ENCODE measurements at places on chromosomes 5 and 9.

DNA sequence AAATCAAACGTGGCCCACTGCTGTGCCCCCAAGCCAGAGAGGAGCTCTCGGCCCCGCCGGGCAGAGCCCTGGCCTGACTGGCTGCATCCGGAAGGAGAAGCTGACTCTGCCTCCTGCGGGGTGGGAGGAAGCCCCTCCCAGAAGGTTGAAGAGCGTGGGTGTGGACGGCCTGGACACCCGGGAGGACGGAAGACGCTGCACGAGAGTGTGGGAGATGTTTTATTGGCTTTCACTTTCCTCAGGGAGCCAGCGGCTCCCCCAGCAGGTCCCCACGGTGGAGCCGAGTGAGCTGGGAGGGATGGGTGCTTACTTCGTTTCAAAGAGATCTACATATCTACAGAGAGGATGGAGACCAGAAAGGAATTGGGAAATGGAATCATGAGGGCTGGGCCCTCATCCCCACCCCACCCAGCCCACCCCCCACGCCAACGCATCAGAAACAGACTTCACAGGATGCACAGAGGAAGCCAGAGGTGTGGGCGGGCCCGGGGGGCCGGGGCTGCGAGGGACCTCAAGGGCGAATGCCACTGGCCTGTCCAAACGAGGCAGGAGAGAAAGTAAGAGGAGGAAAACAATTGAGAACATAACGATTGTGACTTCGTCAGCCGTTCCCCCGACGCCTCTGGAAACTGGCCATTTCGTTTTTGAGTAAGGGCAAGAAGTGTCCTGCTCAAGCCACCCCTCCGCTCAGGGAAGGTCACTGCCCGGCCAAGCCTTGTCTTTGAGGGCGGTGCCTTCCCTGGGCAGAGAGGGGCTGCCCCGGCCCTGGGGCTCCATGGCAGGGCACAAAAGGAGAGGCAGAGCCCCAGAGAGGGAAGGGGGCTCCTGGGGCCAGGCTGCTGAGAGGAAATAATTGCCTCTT lies 32.1 kb downstream of the FAM163B start:
- DNase-seq: no peak

GRCh38 chr5:100464418-100464817 lies 70.8 kb upstream of the FAM174A start:
- DNase-seq: peak; percentile 5

- DNase-seq: peak; percentile 46
These were observed 27.1 kb downstream of the FRMD3 start for GRCh38 chr9:83511051-83511450.

GRCh38 chr5:116563736-116564308 lies 10.8 kb downstream of the SEMA6A start:
- DNase-seq: no peak

DNA sequence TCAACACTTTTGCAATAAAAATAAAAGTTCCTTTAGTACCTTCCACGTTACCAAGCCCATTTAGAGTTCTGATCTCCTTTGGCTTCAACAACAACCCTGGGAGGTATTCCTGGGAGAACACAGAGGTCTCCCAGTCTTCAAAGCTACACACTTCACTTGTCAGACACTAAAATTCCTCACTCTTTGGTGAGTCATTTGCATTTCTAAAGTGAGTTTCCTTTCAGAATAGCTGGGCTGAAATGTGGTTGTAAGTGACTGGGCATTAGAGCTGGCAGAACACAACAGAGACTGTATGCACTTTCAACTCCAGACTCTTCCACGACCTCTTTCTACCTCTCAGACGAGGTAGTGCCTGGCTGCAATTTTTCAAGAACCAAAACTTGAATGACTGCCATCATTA lies 11.5 kb upstream of the F2RL1 start:
- DNase-seq: peak; percentile 61

- no peak for DNase-seq
These were observed 246.1 kb upstream of the IRX4 start for GRCh38 chr5:2128686-2129355.

- DNase-seq: no peak
These were observed 3.6 kb downstream of the CACFD1 start for GRCh38 chr9:133463234-133463863.

DNA sequence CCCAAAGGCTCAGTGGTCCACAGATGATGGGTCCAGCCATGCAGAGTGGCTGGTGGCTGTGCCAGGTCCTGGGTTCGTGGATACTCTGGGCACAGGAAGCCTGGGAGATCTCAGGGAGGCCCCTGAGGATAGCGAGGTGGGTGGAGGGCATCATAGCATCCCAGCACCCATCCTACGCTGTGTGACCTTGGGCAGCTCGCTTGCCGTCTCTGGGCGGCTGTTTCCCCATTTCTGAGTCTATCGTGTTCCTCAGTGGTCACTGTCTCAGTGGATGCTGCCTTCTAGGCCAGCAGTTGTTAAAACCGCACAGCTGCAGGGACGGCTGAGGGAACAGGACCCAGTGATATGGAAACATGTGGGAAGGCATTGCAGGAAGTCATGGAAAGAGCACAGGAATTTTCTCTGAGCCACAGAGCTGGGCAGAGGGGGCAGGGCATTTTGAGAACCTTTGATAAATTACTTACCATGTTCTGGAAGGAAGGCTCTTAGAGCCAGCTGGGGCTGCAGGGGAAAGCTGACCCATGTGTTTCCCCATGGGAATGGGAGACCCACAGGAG lies 86.4 kb upstream of the COL5A1 start:
- DNase-seq: no peak

DNA sequence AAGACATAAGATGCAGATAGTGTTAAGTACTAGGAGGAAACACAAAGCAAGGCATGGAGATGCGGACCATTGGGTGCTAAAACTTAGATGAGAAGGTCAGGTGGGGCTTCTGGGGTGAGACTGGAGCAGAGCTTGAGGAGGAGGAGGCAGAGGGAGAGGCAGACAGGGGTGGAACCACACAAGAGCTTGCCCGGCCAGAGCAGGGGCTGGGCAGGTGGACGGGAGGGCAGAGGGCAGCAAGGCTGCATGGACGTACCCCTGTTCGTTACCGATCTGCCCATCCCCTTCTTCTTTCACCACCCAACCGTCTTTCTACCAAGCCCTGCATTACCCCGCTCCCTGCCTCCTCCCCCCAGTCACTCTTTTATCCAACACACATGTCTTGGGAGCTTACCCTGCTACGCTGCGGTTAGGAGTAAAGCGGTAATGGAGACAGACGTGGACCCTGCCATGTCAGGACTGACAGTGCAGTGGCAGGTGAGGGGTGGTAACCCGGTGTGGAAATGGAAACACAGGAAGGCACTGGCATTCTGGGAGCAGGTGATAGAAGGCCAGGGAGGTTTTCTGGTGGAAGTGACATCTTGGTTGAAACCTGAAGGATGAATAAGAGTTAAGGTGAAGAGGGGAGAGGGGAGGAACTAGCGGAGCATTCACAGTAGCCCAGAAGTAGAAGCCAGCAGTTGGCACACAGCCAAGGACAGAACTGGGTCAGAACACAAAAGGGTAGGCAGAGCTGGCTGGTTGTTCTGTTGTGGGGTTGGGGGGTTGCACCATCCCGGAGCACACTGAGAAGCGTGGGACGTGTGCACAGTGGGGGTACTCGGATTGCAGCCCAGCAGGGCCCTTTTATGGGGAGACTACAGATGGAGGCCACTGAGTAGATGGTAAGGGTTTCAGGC lies 167.2 kb downstream of the CACNA1B start:
- DNase-seq: no peak

GRCh38 chr5:83718195-83718825 lies 2.3 kb downstream of the HAPLN1 start:
- DNase-seq: peak; percentile 76

DNA sequence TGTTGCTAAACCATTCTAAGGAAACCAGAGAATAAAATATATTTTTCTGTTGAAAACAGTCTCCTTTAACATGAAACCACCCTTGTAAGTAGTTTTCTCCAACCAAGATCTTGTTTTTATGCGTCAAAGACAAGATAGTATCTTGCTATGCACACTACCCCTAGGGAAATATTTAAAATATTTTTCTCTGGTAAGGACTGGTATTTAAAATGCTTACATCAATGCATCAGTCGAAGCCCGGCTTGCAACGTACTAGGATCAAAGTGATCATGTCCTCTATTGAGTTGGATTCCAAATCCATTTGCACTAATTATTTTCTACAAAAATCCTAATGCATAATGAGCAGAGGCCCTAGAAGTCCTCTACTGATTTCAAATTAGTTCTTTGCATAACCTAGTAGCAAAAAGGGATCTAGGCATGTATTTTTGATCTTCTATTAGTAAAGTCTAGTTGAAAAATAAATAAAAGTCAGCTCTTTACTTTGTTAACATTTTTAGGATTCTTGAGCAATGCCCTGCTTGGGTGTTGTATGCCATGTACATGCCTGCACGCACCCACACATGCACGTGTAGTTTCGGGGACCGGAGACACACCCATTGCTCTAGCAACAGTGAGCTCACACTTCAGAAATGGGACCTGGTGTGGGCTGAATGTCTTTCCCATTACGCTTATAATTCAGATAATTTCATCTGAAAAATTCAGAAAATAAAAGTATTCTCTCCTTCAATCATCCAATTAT lies 165.0 kb upstream of the GPR151 start:
- no peak for DNase-seq

- DNase-seq: no peak
These were observed 31.7 kb downstream of the ITK start for GRCh38 chr5:157212307-157212706.

DNA sequence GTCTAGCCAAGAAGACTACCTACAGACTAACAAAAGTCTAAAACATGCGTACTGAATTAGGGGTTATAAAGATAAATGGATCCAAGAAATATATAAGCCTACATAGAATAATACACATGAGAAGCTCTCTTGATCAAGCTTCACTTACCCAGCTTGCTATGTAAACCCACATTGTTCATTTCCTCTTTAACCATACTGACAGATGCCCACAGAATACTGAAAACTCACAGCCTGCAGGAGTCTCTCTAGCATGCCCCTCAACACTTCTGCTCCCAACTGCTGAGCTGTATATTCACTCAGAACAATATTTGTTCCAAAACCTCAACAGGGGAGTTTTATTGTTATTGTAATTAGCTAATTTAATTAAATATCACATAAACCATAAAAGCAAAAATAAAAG lies 52.4 kb downstream of the RFX3 start:
- no peak for DNase-seq

GRCh38 chr5:138543730-138544104 lies 681 bp upstream of the ETF1 start:
- no peak for DNase-seq

DNA sequence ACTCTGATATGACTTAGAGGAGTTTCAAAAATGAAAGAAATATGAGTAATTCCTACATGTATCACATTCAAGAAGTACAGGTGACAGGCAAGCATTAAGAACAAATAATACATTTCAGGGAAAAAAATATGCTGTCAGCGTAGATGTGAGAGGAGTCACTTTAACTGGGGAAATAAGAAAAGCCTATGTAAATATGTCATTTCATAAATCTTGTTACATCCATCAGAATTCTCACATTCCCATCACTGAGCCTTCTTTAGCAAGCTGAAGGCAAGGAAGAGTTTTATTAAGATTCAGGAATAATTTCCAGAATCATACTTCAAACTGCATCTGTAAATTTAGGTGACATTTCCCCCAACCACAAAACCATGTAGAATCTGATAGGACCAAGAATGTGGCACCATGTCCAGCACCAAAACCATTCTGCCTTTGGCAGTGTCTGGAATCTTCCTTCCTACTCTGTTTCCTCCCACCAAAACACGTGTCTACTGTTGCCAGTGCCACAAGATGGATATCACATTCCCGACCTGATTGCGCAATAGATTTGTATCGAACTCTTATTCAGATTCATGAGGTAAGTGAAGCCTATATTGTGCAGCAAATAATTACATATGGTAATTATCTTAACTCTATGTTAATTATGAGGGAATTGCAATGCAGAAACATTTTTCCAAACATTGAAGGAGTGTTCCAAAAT lies 690.9 kb downstream of the ISL1 start:
- DNase-seq: no peak

GRCh38 chr9:71058660-71059059 lies 62.8 kb downstream of the TRPM3 start:
- DNase-seq: no peak
